ENCODE measurements at places on chromosomes 3 and 15.

- no peak for DNase-seq
These were observed 32.9 kb downstream of the RNF111 start for GRCh38 chr15:59020322-59020721.

DNA sequence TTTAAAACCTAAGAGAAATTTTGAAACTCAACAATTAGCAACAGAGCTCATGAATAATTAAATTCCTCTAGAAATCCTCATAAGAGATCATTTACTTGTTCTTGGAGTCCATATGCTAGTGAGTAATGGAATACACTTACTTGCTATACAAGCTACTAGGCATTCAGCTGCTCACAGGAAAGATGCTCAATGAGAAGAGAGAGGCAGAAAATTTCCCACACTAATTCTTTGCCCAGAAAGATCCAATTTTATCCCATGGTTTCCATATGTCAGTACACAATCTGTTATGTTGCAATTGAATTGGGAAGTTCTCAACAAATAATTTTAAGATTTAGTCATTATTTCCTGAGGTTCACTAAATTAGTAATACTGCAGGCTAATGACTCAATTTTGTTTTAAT, 310.4 kb downstream of the RYR3 start:
- DNase-seq, result no peak

- no peak for DNase-seq
These were observed 129.4 kb downstream of the TMCC1 start for GRCh38 chr3:129764090-129764489.

DNA sequence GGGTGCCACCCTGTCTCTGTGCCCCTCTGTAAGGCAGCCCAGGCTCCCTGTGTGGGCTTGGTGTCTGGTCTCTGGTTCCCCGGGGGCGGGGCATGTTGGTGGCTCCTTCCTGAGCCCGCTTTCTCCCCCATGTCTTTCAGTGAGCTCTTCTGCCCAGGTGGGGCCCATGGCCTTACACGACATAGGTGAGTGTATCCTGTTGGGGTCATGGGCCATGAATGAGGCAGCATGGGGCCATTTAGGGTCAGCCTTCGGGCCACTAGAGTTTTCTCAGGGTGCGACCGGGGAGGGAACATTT, 195.1 kb downstream of the UBE3A start:
- no peak for DNase-seq

DNA sequence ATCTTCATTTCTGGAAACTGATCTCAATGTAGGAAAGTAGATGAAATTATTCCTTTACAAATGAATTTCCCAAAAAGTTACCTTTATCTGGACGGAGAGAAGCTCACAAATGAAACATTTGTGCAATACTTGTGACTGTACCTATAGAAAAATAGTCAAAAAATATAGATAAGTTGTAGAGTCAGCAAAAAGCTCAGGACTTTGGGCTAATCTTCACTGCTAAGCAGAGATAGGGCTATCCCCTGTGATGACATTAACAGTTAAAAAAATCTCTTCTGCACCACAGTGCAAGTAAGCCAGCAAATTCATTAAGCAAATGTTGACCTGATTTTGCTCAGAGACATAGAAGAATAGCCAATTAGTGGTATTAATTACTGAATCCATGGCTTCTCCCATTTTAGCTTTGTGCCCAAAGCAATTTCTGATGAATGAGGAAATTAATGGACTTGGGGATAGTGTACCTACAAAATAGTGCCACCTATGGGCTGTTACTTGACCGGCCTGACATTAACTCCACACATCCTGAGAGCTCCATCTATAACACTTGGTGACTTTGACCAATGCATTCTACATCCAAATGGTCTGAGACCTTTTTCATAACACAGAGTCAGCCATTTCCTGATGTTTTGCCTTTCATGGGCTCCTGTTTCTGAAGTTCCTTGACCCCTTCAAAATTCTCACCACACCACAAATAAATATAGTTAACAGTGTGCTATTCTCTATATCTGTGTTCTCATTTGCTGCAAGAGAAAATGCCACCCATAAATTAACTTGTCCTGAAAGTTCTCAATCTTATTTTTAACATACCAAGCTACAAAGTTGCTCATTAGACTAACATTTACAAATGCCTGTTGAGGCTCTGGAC, 105.0 kb downstream of the SSR3 start:
- no peak for DNase-seq

GRCh38 chr3:41178576-41178975, 20.7 kb upstream of the CTNNB1 start:
- no peak for DNase-seq

DNA sequence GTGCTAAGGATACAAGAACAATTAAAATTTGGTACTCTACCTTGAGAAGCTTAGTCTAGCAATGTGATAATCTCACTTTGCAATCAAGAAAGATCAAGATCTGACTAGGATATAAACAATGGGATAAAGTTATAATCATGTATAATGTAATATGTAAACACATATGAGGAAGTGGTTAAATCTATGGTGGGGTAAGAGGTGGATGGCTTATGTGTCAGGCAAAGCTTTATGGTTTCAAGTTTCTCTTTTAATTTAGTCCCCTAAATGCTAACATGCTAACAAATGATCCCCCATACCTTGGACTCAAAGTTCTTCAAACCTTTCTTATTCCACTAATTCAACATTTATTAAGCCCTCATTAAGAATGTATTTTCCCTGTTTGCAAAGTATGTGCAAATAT, 2.5 kb downstream of the RSL24D1 start:
- DNase-seq, result no peak

DNA sequence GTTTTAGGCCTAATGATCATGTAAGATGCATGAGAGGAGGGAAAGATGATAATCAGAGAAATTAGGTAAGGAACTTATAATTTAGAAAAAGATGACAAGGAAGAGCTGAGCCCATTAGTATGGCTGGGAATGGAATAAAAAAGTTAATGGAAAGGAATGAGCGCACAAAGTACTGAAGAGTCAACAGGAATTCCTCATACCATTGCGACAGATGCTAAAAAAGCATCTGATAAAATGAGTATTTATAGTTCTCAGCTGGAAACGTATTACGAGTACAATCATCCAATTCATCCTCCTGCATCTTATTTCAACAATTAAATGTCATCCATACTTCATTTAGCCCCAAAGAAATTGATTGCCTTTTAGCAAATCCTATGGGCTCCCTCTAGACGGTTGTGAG, 58.9 kb downstream of the TMCC1 start:
- DNase-seq, result no peak

GRCh38 chr3:17753632-17753992, 11.2 kb upstream of the TBC1D5 start:
- no peak for DNase-seq

DNA sequence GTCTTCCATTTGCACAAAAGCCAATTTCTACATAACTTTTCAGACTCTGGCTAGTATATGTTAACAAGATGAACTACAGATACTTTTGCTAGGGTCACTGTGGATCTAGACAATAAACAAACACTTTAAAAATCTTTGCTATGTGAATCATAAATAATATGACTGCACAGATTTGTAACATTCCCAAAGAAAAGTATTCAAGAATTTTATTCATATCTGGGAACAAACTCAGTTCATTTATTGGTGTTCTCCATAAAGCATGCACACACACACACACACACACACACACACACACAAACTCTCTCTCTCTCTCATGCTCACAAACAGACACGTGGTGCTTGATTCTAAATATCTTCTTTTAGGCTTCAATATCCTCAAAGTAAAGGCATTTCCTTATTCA, 18.8 kb upstream of the THRB start:
- DNase-seq, result no peak

DNA sequence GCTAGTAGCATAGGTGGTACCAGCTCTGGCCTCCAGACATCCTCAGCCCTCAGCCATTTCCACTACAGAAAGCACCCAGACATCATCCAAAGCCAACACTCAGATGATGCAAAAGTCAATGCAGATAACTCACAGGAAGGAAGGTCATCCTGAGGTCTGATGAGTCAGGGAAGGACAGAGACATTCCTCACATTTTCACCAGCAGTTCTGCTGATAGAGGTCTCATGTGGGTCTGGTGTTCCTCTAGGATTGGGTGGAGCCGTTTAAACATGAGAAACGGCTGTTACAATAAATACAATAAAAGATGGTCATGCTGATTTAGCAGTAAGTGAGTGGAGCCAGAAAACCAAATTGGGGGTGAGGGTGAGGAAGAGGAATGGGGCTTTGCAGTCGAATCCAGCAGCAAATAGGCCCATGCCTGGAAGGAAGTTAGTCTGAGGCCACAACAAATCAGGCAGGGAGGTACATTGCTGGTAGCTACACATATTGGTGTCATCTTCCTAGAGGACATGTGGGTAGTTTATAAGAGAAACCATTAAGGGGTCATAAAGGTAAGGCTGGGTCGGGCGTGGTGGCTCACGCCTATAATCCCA, 33.3 kb upstream of the FLNB start:
- no peak for DNase-seq

GRCh38 chr15:88243895-88244787, 12.4 kb downstream of the NTRK3 start:
- no peak for DNase-seq

DNA sequence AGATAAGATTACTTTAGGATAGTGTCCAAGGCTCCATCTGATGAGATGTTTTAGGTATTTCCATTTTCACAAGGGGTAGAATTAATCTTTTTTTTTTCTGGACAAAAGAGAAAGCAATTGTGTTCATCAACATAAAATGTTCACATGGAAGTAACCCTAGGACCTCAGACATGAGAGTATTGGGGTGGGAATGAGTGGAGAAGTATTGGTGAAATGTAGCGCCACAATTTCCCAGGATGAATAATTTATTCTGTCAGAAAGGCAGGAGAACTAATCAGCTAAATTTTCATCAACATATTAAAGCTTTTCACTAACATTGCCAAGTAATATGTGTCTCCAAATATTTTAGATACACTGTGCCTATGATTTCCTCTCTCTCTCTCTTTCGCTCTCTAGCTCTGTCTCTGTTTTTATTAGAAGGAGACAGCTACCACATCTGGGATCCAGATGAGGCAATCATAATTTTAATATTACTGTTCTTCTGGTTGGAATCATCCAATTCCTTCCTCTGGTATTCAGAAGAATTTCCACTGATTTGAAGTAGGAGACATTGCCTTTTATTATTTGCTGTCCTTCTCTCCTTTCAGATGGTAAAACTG, 21.6 kb upstream of the ZNF280D start:
- DNase-seq, result no peak

- DNase-seq, result no peak
These were observed 94.2 kb upstream of the PSMD6 start for GRCh38 chr3:64117483-64117882.

DNA sequence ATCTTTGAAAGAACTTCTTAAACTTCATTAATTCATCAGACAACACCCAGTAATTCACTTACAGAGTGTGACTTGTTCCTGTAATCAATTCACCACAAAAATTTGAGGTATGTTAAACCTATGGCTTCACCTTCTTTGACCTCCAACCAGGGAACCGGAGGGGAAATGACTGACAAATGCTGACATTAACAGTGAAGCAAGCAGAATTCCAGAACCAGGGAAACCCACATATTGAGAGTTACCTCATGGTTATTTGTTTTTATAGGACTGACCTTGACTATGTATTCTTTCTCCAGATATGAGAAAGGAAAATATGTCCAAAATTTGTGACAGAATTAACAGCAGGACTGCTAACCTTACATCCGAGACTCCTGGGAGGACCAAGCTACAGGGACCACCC, 2.7 kb downstream of the P3H2 start:
- no peak for DNase-seq

DNA sequence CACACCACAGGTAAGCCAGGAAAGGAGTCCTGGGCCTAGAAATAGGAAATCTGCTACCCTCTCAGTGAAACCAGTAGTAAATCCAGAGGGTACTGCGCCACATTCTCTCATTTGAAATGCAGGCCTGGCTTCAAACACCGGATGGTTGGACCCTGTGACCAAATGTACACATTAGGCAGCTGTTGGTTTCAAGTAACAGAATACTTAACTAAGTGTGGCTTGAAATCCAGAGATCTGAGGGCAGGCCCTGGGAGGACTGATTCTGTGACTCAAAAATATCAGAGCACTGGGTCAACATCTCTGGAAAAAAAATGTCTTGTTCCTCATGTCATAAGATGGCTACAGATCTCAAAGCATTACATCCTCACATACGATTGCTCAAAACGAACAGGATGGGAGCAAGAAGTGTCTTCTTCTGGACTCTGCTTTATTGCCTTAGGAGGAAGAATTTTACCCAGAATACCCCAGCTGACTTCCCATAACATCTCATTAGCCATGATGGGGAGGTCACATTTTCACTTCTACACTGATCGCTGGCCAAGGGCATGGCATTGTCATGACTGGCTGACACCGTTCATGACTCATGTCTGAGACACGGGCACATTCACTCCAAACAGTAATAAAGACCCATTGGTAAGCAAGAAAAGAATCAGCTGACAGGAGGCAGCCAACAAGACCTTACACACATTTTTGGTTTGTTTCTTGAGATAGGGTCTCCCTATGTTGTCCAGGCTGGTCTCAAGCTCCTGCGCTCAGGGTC, 166.0 kb downstream of the ARRDC4 start:
- no peak for DNase-seq

GRCh38 chr15:77737238-77738037, 104.7 kb upstream of the LINGO1 start:
- no peak for DNase-seq

DNA sequence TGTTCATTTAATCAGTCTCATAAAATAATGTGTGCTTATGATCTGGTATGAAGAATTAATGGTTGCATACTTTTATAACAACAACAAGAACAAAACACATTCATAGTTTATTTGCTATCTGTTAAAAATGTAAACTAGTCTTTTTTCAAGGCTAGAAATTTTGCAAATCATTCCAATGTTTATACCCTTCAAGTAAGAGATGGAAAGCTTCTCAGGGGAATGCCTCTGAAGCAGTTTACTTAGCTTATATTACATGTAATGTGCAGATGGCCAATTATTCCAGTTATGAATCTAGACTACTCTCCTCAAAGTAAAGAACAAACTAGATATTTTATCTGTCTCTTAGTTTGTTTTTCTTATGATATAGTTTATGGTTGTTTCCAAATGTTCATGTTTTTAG, 575.4 kb downstream of the NAALADL2 start:
- DNase-seq, result no peak

DNA sequence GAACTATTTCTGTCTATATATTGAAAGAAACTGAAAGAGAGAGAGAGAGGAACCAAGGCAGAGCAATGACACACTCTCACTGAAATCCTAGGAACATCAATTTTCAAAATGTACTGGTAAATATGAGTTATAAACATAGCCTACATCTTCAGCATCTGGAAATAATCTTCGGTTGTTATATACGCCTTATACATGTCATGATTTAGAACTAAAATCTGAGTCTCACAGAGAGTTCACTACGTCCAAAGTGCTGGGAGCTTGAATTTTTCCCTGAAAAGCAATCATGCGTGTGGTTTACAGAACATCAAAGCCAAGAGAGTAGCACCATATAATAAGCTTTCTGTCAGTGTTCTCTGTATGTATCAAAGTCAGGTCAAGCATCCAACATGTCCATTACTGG, 420.0 kb upstream of the CBLB start:
- no peak for DNase-seq

- DNase-seq, result no peak
These were observed 41.0 kb downstream of the MCTP2 start for GRCh38 chr15:94272251-94272898.

- no peak for DNase-seq
These were observed 457.5 kb upstream of the ALCAM start for GRCh38 chr3:104909198-104909597.

GRCh38 chr3:163368168-163368567, 1710.1 kb downstream of the SI start:
- no peak for DNase-seq

Measured in mesothelial cell of epicardium (in vitro differentiated cells).